Activated CD4-positive, alpha-beta T cell treated with anti-CD3 and anti-CD28 coated beads, Interleukin-2, amount 50 U/mL, for 4 hours (primary cell): ENCODE measurements at places on chromosomes 13 and 19.
A peak's percentile ranks its signal among the peaks of the same experiment; 100 is the strongest.

- no peak for DNase-seq
Observed at GRCh38 chr19:27909185-27909840, 1303.6 kb downstream of the UQCRFS1 start.

DNA sequence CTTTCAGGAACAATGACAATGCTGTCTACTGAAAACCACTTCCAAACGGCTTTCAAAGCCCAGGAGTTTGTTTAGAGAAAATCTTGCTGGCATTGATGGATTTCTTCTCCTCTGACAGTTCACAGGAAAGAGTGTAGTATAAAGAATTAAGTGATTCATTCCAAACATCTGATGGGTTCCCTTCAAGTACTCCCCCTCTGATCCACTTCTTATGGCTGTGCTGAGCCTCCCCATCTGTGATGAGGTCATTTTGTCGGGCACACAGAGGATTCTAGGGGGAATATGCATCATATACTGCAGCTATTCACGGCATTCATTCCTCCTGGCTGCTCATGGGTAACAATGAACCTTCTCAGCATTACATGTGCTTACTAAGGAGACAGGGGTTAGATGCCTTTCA is 107.9 kb downstream of the RGCC start:
- DNase-seq = no peak

DNA sequence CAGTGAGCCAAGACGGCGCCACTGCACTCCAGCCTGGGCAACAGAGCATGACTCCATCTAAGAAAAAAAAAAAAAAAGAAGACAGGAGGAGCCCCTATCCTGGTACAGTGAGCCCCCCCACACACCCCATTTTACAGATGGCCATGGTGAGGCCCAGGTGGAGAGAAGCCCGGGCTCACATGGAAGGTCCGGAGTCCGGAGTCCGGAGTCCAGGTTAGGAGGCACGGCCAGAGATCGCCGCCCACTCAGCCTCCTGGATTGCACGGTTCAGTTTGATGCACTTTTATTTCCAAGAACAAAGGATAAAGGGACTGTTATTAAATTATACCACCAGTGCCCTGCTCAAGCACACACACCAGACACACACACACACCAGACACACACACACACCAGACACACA is 11.3 kb upstream of the BTBD2 start:
- DNase-seq = no peak

- peak; percentile 25 for DNase-seq
Observed at GRCh38 chr19:16778796-16779411, 50.3 kb upstream of the SIN3B start.

DNA sequence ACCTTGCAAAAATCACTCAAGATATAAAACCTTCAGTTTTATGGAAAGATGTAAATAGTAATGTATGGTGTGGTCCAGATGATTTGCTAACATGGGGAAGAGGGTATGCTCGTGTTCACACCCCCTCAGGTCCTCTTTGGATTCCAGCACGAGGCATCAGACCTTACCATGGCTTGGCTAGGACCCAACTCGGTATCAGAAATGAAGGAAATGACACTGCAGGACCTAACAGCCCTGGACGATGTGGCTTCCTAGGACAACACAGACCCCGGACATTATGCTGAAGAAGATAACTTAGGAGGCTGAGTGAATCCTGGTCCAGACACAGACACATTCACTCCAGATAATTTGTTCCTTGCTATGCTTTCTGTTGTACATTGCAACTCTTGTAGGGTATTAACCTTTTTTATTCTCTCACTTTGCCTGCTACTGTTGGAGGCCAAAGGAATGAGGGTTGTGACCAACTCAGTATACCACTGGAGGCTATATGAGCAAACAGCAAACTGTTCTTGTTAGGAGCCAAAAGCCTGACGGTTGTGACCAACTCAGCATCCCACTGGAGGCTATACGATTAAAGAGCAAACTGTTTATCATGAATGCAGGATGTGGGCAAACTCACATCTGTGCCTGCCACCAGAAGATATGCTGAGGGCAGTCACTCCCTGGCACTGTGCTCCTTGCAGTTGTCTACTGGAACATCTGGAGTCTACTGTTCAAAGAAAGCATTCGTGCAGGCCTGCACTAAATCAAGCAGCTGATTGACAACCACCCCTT is 121.7 kb downstream of the ZNF429 start:
- DNase-seq = no peak

- DNase-seq = no peak
Observed at GRCh38 chr13:79393564-79394249, 12.3 kb downstream of the RBM26 start.

DNA sequence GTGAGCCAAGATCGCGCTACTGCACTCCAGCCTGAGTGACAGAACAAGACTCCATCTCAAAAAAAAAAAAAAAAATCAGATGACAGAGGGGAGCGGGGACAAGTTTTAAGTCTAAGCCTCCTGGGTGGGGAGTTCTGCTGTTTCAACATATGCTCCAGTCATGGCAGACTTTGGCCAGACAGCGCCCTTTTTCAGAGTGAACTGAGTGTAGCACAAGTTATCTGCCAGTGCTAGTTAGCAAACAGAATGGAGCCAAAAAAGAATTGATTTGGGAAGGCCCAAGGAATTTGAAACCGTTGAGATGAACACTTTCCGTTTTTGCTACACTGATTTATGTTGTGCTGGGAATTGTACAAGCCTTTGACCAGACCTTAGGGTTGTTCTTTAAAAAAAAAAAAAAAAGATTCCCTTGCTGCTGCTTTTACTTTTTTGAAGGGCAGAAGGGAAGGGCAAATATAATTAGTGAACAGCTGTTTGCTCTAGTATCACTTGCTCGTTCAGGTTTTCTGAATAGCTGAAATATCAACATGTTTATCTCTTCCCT is 5.7 kb downstream of the ACTN4 start:
- no peak for DNase-seq

GRCh38 chr19:12527034-12527836 is 24.0 kb downstream of the ZNF564 start:
- DNase-seq = no peak

- no peak for DNase-seq
Observed at GRCh38 chr13:100409132-100409531, 179.5 kb downstream of the GGACT start.

DNA sequence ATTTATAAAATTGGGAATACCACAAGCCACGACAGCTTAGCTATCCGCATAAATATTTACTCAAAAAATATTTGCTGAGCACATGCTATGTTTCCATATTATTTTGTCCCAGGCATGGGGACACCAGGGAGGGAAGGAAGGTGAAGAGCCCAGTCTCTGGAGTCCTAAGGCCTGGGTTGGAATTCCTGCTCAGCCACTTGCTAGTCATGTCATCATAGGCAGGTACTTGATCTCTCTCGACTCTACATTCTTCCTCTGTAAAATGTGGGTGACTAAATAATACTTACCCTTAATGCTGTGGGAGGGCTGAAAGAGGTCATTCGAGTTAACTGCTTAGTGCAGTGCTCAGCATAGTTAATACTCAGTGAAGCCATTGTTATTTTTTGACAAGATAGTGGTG is 4.3 kb upstream of the RNASEH2B start:
- DNase-seq = no peak

DNA sequence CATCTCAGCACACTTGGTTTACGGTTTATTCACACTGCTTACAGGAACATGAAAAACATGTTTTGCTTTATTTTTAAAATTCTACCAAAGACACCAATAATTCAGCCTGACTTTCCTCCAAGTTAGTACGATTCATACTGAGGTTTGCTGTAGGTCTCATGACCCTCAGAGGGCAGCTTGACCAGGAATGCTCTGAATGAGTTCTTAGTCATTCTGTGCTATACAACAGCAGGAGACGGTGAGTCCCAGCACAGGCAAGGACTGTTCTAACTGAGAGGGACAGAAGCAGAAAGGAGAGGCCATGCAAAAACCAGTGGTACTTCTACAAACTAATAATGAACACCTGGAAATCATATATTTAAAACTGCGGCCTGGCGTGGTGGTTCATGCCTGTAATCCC is 6.4 kb downstream of the GRTP1 start:
- no peak for DNase-seq

GRCh38 chr19:29583196-29583999 is 22.7 kb upstream of the POP4 start:
- DNase-seq = no peak

DNA sequence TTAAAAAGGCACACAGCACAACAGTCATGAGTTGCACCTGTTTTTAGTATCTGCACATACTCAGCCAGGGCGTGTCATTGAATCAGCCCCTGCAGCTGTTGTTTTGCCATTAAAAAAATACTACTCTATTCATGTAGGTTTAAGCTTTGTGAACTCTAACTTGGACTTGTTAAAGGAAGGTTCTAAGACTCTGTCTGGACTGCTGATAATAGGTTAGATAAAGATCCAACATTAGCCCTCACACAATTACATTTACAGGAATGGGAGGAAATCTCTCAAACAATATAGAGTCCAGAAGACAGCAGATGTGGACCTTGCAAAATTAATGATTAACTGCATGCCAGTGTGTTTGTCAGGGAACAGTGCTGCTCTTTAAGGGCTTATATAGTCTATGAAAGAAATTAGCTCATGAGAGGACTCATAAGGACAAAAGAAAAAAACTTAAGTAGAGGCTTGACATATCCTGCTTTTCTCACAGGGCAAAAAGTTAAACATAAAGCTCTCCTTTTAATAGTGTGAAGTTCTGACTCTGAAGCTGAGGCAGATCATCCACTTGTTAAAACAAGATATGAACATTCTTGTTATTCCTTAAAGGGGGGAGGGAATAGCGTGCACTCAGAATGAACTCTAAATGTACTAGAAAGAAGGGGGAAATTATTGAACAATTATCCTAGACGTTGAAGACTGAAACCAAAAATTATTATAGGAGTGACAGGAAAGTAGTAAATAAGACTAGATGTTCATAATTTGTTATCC is 243.6 kb downstream of the NDFIP2 start:
- no peak for DNase-seq

DNA sequence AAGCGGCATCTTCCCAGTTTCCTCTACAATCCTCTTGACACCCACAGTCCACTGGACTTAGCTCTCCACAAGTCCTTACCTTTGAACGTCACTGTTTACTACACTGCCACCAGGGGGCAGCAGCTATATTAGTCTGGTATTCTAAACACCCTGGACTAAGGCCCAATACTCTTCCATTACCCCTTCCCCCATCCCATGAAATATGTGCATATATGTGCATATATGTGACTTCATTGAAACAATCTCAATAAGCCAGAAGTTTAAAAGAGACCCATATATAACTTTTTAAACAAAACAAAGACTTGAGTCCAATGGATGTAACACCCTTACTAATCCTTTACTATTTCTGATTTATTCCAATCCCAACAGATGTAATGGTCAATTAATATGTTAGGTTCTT is 15.5 kb downstream of the GGACT start:
- peak; percentile 75 for DNase-seq

DNA sequence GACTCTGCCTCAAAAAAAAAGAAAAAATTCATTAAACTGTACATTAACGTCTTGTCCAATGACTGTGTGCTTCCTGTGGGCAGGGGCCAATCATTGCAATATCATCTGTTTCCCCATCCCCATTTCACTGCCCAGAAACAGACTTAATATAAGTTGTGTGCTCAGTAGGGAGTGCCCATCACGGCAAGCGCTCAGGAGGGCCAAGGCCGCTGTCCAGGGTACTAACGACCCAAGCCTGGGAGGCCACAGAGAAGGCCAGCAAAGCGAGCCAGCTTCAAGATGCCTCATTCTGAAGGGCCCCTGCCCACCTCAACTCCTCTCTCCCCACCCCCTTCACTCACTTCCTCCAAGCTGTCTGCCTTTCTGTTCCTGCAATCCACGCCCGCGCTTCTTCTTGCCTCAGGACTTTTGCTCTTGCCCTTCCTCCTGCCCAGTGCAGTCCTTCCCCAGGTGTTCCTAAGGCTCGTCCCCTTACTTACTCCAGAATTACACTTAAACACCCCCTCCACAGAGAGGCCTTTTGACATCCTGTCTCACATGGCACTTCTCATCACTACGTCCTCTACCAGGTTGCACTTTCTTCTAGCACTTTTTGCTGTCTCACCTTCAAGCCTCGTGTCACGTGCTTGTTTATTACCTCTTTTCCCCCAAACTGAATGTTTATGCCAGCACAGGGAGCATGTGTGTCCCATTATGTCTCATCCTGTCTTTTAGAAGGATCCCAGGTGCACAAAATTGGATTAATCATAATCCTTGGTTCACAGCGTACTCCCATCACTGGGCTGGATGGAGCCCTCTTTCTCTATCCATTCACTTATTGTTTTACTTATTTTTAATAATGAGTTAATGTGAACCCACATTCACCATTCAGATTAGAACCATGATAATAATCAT is 11.3 kb upstream of the POU2F2 start:
- DNase-seq = no peak

DNA sequence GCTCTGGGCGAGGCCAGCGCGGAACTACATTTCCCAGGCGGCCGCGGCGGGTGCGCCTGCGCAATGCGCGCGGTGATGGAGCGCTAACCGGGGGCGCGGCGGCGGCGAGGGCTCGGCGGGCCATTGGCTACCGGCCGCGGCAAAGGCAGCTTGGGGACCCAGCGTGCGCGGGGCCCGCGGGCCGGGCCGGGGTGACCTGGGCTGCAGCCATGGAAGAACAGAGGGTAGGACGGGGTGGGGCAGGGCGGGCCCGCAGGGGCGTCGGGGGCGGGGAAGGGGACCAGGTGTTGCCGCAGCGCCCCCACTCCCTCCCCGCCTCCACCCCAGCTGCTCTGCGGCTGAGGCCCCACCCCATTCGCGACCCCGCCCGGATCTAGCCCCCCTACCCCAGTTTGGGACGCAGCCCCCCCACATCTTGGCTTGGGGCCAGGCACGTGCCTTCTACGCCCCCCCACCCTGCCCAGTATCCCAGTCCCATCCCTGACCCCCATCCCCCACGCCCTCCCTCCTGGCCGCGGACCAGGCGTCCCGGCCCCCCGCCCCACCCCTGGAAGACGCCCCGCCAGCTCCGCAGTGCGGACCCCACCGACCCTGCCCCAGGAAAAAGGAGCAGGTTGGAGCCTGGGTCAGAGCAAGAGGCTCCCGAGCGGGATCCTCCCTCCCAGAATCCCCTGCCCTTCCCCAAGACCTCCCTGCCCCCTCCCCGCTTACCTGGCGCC is at the start of gene FSD1:
Gene FSD1, plus strand, starts transcription at position 61 of the 719 bp plus-strand sequence. Its CDS starts 149 bp downstream, at position 210.
- peak; percentile 36 for DNase-seq

DNA sequence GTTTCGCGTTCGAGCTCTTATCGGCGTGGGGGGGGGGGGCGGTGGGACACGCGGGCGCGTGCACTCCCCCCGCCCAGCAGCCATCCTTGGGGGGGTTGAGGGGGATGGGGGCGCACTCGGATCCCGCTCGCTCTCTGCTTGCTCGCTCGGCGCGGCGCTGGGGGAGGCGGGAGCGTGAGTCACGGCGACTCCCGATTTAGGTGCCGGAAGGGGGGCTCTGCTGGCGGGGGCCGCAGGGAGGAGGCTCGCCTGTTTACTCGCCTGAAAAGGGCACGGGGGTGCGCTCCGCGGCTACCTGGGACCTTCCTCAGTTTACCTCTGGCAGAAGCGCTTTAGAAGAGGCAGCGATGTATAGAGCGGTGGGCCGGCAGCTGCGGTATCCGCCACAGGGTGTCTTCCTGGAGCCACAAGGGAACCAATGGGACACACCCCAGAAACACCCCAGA is 1.1 kb upstream of the PDE4A start:
- DNase-seq = no peak

GRCh38 chr13:78428646-78429045 is 174.7 kb downstream of the POU4F1 start:
- no peak for DNase-seq

GRCh38 chr13:100392709-100393630 is 195.6 kb downstream of the GGACT start:
- peak; percentile 42 for DNase-seq
